ENCODE measurements at places on chromosomes 11 and 22.
A peak's percentile ranks its signal among the peaks of the same experiment; 100 is the strongest.

DNA sequence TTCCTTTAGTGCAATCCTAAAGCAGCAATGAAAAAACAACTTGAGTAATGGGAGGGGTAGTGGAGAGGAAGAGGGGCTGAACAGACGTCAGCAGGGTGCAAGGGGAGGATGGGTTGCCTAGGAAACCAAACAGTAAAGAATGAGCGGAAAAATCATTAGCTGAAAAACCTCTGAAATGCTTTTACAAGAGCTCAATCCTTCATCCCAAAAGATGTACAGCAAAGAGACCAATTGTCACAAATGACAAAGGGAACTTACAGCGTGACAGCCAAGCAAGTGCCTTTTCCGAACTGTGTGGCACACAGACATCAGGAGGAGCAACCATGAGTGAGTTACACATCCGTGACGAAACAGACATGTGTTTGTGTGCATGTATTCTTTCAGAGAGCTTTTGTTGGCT is 104.6 kb downstream of the SIK3 start:
- DNase-seq: no peak

GRCh38 chr11:29984544-29984943 is 32.3 kb downstream of the KCNA4 start:
- DNase-seq: no peak

DNA sequence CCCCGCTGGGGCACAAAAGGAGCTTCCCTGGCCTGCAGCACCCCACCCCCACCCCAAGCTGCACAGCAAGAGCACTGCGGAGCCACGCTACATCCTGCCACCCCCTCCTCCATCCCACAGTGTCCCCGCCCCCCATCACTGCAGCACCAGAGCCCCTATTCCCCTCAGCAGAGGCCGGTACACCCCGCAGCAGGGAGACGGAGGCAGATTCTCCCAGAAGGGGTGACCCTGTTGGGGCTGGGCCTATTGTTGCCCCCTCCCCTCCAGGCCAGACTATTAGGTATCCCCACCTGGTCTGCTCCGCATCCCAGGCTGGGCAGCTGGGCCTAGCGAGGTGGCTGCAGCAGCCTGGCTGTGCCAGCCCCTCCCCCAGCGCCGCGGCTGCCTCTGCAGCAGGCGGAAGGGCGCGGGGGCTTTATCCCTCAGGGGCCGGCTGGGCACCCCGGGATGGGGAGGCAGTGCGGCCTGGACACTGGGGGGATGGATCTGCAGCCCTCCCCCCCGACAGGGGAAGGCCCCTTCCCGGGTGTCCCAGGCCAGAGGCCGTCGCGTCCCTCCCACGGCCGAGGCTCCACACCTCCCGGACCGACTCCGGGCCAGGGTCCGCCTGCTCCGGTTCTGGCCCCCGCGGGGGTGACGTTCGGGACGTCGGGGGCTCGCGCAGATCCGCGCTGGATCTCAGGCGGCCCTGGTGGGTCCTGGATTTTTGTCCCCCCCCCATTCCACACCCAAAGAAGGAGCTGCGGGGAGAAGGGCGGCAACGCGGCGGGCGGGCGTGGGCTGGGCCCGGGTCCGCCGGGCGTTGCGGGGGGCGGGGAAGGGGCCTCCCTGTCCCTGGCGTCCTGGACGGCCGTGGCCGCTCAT is 943 bp downstream of the DUSP8 start:
- no peak for DNase-seq

DNA sequence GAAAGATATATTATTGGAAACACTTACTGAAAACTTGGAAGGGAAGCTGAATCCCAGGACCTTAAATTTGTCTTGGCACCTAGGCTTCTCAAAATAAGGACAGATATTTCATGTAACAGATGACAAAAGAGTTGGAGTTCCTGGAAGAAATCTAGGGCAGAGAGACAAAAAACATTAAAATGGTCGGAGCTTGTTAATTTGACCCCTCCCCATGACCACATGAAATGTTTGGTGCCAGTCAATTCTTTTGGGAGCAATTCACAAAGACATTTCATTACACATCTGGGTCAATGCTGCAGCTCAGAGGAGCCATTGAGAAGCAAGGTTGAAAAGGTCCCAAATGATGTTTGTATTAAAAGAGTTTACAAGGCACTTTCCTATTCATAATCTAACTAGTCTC is 162.0 kb upstream of the GUCY1A2 start:
- DNase-seq: no peak

DNA sequence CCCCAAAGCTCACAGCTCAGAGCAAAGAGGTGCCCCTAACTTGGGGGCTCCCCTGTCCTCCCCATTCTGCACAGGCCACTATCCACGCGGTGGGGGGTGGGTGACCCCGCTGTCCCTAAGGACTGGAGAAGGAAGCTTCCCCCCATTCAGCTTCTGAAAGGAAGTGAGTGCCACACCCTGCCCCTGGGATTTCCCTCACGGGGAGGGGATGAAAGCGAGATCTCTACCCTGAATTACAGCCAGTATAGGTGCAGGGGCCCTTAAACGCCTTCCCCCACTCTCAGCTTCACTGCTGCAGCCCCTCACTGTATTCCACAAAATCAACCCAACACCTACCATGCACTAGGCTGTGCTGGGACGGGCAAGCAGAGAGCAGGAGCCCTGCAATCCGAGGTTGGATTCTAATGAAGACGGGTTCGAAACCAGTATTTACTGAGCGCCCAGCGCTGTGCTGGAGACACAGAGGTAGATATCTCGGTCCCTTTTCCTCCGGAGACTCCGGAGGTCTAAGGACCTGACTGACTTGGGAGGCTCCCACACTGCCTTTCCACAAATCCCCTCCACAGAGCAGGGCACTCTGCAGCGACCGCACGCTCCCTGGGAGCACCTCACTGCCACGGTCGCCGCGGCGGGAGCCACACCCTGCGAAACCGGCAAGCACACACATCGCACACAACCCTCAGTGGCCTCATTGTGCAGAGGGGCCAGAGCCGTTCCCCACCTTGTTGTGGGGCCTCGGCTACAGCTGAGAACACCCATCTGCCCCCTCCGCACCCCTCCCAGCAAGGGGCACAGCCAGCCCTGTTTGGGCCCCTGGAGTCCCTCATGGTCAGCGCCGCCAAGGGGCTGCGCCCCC is 1.8 kb downstream of the AHNAK start:
- DNase-seq: peak; percentile 48

DNA sequence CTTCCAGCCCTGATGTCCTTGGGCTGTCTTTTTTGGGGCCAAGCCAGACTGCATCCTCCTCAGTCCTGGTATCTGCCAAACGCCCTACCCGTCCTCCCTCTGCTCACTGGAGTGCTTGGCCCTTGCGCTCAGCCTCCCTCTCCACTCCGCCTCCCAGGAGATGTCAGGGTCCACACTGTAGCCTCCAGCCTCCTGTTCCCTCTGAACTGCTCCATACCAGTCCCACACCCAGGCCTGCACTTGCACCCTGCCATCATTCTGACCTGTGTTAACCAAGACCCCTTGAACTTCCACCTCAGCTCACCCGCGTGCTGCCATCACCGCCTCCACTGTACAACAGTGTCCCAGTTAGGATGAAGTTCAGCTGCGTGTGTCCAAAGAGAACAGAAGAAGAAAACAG is 6.3 kb upstream of the IL2RB start:
- DNase-seq: no peak

- no peak for DNase-seq
Observed at GRCh38 chr11:74684661-74685060, 46.6 kb downstream of the CHRDL2 start.

- no peak for DNase-seq
Observed at GRCh38 chr11:128548649-128549255, 38.6 kb downstream of the ETS1 start.

DNA sequence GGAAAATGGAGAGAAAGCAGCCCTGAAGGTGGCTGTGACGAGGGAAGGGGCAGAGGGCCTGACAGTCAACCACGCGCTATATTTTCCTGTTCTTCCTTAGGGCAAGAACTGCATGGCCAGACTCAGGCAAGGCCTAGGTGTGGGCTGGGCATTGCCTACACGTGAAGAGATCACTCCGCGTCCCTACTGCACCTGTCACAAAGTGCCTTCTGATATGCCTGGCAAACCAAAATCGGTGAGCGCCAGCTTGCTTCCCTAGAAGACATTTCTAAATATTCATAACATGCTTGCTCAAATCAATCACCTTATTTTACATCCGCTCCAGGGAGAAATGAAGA is 6.3 kb downstream of the TMEM121B start:
- no peak for DNase-seq

- DNase-seq: no peak
Observed at GRCh38 chr11:36057379-36058042, 113.6 kb downstream of the LDLRAD3 start.

- DNase-seq: no peak
Observed at GRCh38 chr11:44608991-44609782, 43.7 kb downstream of the CD82 start.

DNA sequence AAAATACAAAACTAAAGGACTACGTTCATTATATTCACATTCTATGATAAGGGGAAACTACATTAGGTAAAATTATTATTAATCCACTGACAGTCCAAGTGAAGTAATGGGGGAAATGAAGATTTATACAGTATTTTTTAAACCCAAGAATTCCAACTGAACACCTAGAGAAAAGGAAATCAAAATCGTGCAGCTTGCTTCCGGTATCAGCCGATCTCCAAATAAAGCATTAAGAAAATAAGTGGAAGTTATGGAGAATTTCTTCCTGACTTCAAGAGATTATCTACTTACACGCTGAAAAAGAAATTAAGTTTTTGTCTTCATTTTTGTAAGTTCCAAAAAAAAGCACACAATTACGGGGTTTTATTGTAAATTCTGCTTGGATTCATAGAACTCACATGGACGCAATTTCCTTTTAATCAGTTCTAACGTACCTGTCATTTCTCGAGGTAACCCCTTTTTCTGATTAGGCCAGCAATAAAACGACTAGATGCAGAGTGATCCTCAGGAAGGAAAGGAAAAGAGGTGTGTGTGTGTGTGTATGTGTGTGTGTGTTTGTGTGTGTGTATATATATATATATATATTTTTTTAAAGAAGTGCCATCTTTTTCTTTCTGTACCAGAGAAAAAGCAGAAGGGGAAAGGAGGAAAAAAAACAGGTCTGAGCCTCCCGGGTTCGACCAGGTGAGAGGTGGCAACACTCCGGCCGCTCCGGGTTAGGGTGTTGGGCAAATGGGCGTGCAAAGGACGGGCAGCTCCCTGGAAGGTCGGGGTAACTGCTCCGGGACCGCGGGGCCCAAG is 1.1 kb downstream of the ZBTB44 start:
- peak; percentile 35 for DNase-seq

GRCh38 chr22:42299586-42300258 is 29.3 kb upstream of the TCF20 start:
- no peak for DNase-seq

GRCh38 chr11:76824083-76824939 is 36.4 kb upstream of the ACER3 start:
- no peak for DNase-seq

DNA sequence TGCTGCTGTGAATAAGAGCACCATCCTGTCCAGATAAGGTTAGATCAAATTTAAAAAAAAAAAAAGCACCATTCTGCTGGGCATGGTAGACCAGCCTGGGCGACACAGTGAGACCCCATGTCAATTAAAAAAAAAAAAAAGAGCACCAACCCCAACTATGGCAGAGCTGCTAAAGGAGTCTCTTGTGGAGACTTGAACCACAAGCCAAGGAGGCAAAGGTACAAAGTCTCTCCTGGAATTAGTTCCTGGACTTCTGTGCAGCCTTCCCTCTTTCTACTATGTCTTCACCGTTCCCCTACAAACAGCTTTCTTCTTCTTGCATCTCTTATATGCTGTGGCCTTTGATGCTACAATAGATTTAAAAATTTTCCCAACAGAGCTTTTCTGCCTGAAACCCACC is 1.3 kb downstream of the PIK3C2A start:
- DNase-seq: no peak

- no peak for DNase-seq
Observed at GRCh38 chr22:45455621-45456020, 42.1 kb downstream of the RIBC2 start.

DNA sequence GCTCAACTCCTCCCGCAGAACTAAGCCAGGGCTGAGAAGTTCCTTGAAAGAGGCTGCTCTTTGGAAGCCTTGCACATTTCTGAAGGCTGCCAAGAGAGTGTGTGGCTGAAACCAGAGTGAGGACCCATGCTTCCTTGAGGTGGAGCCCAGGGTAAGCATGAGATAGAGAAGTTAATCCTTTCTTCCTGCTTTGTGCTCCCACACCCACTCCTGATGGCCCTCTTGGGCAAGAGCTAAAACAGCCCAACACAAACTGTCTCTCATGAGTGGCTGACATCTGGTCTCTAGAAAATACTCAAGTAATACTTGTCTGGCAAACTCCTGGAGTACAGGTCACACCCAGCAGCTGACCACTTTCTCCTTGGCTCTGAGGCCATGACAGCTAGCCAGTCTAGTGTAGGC is 523.7 kb downstream of the INSC start:
- DNase-seq: no peak

- no peak for DNase-seq
Observed at GRCh38 chr11:100825626-100826025, 138.5 kb downstream of the ARHGAP42 start.

GRCh38 chr22:44639891-44640617 is 62.0 kb upstream of the PRR5 start:
- DNase-seq: no peak

GRCh38 chr11:12706545-12707499 is 32.6 kb downstream of the TEAD1 start:
- DNase-seq: peak; percentile 69

DNA sequence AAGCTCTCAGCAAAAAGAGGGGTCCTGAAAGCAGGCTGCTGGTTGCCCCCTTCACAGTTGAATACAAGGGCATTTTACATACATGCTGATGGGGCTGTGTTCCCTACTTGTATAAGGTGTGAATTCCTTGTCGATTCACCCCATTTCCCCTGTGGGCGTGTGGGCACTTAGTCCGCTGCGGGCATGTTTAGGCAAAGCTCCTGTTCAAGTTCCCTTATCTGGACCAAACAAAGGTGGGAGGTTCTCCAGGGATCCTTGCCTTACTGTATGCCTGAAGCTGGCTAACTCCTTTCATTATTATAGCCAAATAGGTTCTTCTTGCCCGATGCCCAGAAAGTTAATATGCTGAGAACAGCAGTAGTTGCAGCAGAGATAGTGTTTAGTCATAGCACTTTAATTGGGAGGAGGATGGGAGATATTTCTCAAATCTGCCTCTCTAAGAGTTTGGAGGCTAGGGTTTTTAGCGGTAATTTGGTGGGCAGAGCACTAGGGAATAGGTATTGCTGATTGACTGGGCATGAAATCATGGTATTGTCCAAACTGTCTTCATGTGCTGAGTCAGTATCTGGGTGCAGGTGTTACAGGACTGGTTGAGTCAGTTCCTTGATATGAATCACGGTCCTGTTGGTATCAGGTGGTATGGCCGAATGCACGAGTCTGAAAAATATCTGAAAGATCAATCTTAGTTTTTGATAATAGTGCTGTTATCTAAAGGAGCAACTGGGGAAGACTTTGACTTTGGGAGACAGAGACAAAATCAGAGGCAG is 32.7 kb downstream of the METTL15 start:
- no peak for DNase-seq

Data from LoVo (cell line).